ENCODE measurements at places on chromosomes 16 and 17. TPM values are rescaled to one million over a fixed set of nuclear protein-coding genes. Genes with fewer than 3 reads are reported as not detected.

GRCh38 chr16:7372095-7372494 is 39.5 kb downstream of the RBFOX1 start:
- no peak for DNase-seq

DNA sequence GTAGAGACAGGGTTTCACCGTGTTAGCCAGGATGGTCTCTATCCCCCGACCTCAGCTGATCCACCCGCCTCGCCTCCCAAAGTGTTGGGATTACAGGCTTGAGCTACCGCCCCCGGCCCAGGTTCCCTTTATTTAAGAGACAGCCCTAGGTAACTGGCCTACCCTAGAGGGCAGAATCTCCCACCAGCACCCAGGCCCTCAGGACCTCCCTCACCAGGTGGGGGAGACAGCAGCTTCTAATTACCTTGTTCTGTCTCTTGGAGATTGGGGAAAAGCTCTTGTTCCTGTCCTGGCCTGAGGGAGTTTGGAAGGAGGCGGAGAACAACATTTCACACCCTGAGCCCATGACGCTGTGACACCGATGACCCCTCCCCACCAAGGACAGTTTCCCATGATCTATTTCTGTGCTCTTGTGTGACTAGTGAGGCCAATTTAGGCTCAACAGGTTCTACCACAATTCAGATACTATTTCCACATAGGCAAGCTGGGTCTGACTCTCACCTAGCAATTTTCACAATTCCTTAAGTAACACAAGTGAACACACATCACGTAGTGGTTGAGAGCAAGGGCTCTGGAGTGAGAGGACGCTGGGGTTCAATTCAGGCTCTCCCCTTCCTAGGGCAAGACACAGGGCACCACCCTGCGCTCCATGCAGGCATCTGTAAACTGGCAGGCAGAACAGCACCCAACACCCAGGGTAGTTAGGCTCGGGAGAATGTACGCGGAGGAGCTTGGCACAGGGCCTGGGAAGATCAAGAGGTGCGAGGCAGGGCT is 20.4 kb downstream of the HDAC5 start:
- DNase-seq = no peak

DNA sequence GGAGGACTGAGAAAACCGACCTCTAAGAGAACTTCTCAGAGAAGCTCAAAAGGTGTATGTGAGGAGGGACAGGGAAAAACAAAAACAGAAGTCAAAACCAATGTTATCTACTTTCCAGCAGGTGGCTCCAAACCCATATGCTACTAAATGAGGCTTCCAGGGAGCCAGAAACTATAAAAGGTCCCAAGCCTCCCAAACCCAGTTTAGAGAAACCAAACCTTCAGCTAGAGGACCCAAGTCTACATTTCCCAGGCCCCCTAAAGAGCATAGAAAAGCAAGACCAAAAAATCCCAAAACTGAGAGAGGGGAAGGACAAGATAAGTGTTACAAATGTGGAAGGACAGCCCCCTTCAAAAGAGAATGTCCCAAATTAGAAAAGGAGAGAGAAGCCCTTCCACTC is 3.7 kb downstream of the HPR start:
- DNase-seq = no peak

DNA sequence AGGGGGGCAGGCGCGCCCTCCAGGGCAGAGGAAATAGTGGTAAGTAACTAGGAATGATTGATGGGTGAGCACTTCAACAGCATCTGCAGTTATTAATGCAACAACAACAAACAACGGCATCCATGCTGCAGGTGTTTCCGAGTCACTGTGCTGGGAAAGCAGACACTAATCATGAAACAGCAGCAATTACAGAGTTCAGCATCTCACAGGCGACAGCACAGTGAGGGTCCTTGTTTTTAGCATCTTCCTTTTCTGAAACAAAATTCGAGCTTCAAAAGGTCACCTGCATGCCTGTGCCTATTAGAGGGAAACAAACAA is 191.9 kb downstream of the SLC39A11 start:
- DNase-seq = no peak

GRCh38 chr17:74579900-74580299 is 12.2 kb downstream of the CD300LD start:
- DNase-seq = no peak

DNA sequence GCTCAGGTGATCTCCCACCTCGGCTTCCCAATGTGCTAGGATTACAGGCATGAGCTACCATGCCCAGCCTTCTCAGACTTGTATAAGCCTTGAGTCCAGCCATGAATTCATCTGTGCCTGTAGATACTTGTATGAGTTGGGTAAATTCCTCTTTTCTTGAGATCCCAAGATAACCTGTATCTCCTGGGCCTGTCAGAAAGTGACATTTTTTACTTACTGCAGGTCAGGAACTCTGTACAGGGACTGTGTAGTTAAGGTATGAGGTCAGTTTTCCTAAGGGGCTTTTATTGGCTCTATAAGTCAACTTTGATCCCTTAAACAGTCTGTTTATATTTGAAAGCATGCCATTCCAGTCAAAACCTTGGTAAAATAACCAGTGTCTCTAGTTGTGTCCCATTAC is 106.3 kb upstream of the HAS3 start:
- no peak for DNase-seq

- no peak for DNase-seq
Observed at GRCh38 chr17:70159980-70160379, 9.4 kb upstream of the KCNJ2 start.

DNA sequence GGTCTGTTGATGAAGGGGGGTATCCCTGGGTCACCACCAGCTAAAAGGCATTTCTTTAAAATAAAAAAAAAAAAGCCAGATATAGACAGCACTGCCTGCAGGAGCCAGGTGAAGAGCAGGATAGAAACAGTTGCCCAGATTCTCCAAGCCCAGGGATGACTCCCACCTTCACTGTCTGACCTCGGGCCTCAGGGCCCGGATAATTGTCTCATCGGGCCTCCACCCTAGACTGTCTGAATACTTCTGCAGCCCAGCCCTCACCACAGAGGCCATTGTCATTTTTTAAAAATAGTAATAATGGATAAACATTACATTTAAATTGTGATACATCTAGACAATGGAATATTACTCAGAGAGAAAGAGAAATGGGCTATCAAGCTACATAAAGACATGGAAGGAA is 92.8 kb upstream of the TNRC6C start:
- no peak for DNase-seq

Gene UQCRC2
- total RNA-seq = 155 TPM

Gene TMIGD1
- not detected for total RNA-seq

Measured in vagina (tissue), 2 donors.